Osteocyte (in vitro differentiated cells): ENCODE measurements at places on chromosomes 11 and 22. TPM values are rescaled to one million over a fixed set of nuclear protein-coding genes. Genes with fewer than 3 reads are reported as not detected.

GRCh38 chr11:69252490-69252837 is 41.5 kb upstream of the MYEOV start:
- no peak for DNase-seq

DNA sequence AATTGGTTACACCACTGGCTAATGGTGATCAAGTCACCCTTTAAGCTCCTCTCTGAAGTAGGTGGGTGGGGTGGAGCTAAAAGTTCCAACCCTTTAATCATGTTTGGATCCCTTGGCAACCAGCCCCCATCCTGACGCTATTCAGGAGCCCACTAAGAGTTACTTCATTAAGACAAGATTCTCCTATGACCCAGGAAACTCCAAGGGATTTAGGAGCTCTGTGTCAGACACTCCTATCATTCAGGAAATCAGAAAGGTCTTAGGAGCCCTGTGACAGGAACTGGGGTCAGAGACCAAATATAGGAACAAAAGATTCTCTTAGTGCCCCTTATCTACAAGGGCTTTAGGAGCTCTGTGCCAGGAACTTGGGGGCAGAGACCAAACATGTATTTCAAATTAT is 141.3 kb downstream of the ATG16L2 start:
- no peak for DNase-seq

Gene GAL
- total RNA-seq = not detected in 2 replicates

GRCh38 chr11:116189408-116190170 is 583.2 kb downstream of the BUD13 start:
- no peak for DNase-seq

DNA sequence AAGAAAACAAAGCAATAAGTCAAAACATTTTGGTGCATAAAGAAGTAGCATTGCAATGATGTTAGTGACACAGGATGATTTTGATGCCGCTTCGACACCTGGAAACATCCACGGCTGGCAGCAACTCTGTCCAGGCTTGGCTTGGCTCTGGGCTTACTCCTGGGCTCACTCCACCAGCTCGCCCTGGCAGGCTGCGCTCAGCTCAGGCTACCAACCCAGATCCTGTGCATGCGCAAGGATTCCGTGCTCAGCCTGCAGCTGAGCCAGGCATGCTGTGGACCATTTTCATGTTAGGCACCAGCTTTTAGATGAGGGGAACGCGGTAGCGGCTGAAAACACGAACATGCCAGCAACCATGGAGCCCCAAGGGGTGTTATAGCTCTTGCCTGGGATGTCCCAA is 66.0 kb downstream of the SLC25A17 start:
- no peak for DNase-seq

Gene YAP1
- 126 and 128 TPM in 2 replicates for total RNA-seq

- no peak for DNase-seq
Observed at GRCh38 chr11:2122907-2123627, 16.1 kb downstream of the IGF2 start.
